HCT116 (cell line): ENCODE measurements at places on chromosomes 5 and 9. TPM values are rescaled to one million over a fixed set of nuclear protein-coding genes. Genes with fewer than 3 reads are reported as not detected.

GRCh38 chr9:30970812-30971211 lies 1413.6 kb upstream of the ACO1 start:
- DNase-seq, result no peak
- H3K4me3 ChIP-seq, result no peak overlapping the region
- no peak overlapping the region for H3K27ac ChIP-seq
- H3K36me3 ChIP-seq, result no peaks in the 10 kb centered on the region
- no peaks in the 10 kb centered on the region for H3K4me1 ChIP-seq
- H3K27me3 ChIP-seq, result no peaks in the 10 kb centered on the region

GRCh38 chr5:141529002-141529401 lies 40.1 kb downstream of the PCDHGC5 start:
- no peaks in the 10 kb centered on the region for H3K27me3 ChIP-seq
- H3K36me3 ChIP-seq, result peaks cover 12% of the 10 kb centered on the region
- no peak for DNase-seq
- H3K4me3 ChIP-seq, result no peak overlapping the region
- peaks cover 13% of the 10 kb centered on the region for H3K4me1 ChIP-seq
- no peak overlapping the region for H3K27ac ChIP-seq

- no peak for DNase-seq
- no peaks in the 10 kb centered on the region for H3K36me3 ChIP-seq
- no peak overlapping the region for H3K4me3 ChIP-seq
- no peak overlapping the region for H3K27ac ChIP-seq
- peaks cover 14% of the 10 kb centered on the region for H3K4me1 ChIP-seq
Observed at GRCh38 chr5:148970876-148971275, 92.0 kb downstream of the SH3TC2 start.

DNA sequence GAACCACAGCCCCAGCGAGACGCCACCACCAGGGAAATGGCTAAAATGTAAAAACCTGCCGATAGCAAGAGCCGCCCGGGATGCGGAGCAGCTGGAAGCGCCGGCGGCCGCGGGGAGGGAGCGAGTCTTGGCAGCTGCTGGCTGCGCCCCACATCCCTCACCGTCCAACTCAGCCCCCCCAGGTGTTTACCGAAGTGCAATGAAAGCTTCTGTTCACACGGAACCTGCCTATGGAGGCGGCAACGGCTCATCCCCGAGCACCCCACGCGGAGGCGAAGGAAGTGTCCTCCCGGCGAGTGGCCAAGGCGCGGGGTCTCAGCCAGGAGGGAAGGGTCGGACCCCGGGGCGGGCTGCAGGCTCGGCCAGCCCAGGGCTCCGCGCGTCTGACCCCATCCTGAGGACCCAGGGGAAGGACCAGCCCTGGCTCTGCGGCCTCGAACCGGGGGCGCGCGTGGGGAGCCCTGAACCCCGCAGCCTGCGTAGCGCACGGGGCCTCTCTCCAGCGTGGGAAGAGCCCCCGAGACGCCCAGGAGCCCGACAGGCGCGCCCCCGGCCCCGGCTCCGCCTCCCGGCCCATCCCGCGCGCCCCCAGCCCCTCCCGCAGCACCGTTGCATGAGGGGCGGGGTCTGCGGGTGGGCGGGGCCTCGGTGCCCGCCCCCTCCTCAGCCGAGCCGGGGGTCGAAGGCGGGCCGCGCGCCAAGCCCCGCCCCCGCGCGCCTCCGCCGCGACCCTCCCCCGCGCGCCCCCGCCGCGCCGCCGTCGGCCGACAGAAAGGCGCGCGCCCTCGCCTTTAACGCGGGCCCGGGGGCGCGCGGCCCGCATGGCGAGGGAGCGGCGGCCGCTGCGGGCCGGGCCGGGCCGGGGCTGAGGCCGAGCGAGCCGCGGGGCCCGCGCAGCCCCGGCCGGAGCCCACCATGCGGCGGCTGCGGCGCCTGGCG lies at the start of gene DIPK1B:
Gene DIPK1B, plus strand, starts transcription at position 822 of the 939 bp plus-strand sequence. Its CDS starts 94 bp downstream, at position 916.
- no peak for DNase-seq
- H3K36me3 ChIP-seq, result no peaks in the 10 kb centered on the region
- H3K27ac ChIP-seq, result peak within 1 kb of the TSS; percentile 74
- H3K4me3 ChIP-seq, result peak within 1 kb of the TSS; percentile 64
- H3K4me1 ChIP-seq, result peaks cover 15% of the 10 kb centered on the region

IFNA2 gene
- total RNA-seq, result not detected

RPL37 gene
- total RNA-seq, result 1,279 TPM

GRCh38 chr5:33282157-33282556 lies 158.6 kb upstream of the TARS1 start:
- H3K27me3 ChIP-seq, result no peaks in the 10 kb centered on the region
- no peak overlapping the region for H3K27ac ChIP-seq
- H3K4me3 ChIP-seq, result no peak overlapping the region
- no peaks in the 10 kb centered on the region for H3K4me1 ChIP-seq
- H3K36me3 ChIP-seq, result no peaks in the 10 kb centered on the region

DNA sequence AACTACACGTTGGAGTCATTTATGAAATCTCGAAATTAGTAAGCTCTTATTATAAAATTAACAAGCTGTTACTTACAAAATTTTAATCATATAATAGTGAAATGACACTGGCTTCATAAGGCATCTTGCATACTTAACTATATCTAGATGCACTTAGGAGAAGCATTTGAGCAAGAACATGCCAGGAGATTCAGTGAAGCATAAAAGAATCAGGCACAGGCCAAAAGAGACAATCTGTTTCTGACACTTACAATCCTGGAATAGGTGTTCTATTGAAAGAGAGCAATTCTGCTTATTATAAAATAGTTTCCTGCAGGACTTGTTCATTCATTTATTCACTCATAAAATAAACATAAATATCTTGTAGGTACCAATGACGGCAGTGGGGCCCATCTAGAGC lies 1152.2 kb upstream of the CDH6 start:
- H3K4me3 ChIP-seq, result no peak overlapping the region
- H3K4me1 ChIP-seq, result no peaks in the 10 kb centered on the region
- H3K27me3 ChIP-seq, result no peaks in the 10 kb centered on the region
- H3K36me3 ChIP-seq, result no peaks in the 10 kb centered on the region
- DNase-seq, result no peak

SPINK7 gene
- not detected for total RNA-seq

- no peak overlapping the region for H3K27ac ChIP-seq
- DNase-seq, result no peak
- no peaks in the 10 kb centered on the region for H3K27me3 ChIP-seq
- H3K36me3 ChIP-seq, result no peaks in the 10 kb centered on the region
Observed at GRCh38 chr9:93141771-93142483, 7.9 kb upstream of the NINJ1 start.

- no peaks in the 10 kb centered on the region for H3K4me1 ChIP-seq
- H3K27me3 ChIP-seq, result no peaks in the 10 kb centered on the region
- no peak overlapping the region for H3K4me3 ChIP-seq
- DNase-seq, result no peak
- no peaks in the 10 kb centered on the region for H3K36me3 ChIP-seq
- H3K27ac ChIP-seq, result no peak overlapping the region
Observed at GRCh38 chr5:53950621-53951020, 359.8 kb downstream of the ARL15 start.

DNA sequence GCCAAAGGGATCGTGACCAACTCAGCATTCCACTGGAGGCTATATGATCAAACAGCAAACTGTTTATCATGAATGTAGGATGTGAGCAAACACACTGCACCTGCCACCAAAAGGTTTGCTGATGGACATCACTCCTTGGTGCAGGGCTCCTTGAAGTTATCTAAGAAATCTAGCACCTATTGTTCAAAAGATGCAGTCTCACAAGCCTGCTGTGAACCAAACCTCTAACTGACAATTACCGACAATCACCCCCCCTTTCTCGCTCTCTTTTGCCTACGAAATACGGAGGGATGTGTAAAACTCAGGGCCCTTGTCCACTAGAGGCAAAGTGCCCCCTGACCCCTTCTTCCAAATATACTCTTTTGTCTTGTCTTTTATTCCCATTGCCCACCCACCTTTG lies 2.5 kb upstream of the CLTA start:
- H3K4me3 ChIP-seq, result no peak overlapping the region
- peaks cover 12% of the 10 kb centered on the region for H3K4me1 ChIP-seq
- DNase-seq, result no peak
- no peak overlapping the region for H3K27ac ChIP-seq

DNA sequence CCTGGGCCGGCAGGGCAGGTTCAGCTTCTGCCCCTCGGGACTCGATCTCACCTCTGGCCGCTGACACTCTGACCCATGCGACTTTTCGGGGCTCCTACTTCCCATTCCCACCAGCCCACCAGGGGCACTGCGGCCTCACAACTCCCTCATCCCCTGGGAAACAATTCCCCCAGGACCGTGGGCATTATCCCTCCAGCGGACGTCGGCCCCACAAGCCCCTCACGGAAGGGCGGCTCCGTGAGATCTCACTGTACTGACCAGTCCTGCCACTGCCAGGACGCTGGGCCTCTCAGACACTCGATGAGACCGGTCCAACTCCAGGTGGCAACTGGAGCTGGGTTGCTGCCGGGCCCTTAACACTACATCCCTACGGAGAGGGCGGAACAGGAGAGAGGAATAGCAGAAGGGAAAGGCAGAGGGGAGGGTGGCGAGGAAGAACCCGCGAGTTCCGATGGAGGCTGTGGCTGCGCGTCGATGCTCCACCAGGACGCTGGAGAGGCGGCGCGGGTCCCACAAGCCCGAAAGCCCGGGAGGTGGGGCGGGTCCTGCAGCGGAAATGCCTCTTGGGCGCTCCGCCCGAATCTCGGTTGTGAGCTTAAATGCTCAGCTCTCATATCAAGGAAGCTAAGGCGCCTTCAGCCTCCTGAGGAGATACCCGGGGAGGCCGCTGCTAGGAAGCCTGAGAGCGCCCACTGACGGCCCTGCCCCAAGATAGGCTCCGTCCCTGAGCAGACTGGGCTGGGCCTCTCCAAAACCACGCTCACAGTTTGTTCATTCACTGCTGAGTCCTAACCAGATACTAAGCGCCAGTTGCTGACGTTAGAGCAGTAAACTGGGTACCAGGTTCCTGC lies 36.3 kb downstream of the VCP start:
- no peak for DNase-seq
- no peak overlapping the region for H3K27ac ChIP-seq
- no peaks in the 10 kb centered on the region for H3K27me3 ChIP-seq
- no peaks in the 10 kb centered on the region for H3K36me3 ChIP-seq
- H3K4me3 ChIP-seq, result no peak overlapping the region

ZNF454 gene
- 0.61 TPM for total RNA-seq

NMUR2 gene
- total RNA-seq, result not detected

CPLANE1 gene
- total RNA-seq, result 3.5 TPM

SMIM33 gene
- total RNA-seq, result not detected

MAN1B1 gene
- 50.9 TPM for total RNA-seq

GRCh38 chr5:77795846-77796245 lies 19.7 kb upstream of the TBCA start:
- H3K27ac ChIP-seq, result no peak overlapping the region
- H3K36me3 ChIP-seq, result no peaks in the 10 kb centered on the region
- no peak overlapping the region for H3K4me3 ChIP-seq
- H3K27me3 ChIP-seq, result no peaks in the 10 kb centered on the region
- no peaks in the 10 kb centered on the region for H3K4me1 ChIP-seq

GABRA1 gene
- total RNA-seq, result not detected

OTULINL gene
- 8.8 TPM for total RNA-seq

C5orf58 gene
- not detected for total RNA-seq
